ENCODE measurements at places on chromosomes 3 and 15.

DNA sequence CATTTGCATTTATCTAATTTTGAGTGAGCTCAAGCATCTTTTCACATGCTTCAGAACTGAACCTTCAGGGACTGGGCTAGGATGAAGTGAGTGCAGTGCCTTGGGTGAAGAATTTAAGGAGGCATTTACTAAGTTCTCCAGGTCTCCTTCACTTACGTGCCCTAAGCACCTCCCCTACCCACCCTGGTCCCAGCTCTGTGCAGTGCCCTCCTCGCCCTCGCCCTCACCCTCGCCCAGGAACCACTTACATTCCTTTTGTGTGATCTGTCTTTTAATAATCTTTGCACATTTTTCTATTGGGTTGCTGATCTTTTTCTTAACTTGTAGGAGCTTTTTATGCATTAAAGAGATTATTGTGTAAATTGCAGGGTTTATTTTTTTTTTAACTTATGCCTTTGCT, 322.6 kb downstream of the THSD4 start:
- DNase-seq: no peak

DNA sequence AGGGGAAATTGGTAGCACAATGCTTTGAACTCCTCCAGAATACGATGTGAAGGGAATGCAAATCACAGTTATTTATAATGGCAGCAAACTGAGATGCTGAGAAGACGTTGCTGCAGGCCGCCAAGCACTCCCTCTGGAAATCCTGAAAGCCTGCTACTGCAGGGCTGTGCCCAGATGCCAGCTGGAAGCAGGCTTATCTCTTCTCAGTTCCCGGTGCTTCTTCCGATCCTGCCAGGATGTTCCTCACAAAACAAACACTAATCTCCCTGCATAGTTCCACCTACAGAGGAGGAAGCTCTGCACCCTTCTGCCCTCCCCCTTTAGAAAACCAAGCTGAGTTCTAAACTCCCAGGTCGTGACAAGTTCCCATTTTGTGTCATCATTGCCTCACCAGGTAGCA, 201.7 kb upstream of the BCL6 start:
- DNase-seq: no peak

DNA sequence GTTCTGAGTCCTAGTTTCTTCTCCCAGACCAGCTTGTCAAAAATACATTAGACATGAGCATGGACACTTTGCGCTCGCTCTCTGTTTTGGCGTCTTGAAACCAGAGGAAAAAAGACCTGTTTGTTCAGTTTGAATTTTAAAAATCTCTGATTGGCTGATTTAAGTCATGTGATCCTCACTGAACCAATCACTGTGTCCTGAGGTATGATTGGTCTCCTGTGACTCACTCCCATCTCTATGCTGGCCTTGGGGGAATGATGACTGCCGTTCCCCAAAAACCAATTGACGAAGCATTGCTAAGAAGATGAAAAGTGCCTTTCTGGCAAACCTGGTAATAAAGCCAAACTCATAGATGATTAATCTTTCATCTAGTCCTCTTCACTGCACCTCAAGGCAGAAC, 256.5 kb downstream of the IL5RA start:
- DNase-seq: no peak

DNA sequence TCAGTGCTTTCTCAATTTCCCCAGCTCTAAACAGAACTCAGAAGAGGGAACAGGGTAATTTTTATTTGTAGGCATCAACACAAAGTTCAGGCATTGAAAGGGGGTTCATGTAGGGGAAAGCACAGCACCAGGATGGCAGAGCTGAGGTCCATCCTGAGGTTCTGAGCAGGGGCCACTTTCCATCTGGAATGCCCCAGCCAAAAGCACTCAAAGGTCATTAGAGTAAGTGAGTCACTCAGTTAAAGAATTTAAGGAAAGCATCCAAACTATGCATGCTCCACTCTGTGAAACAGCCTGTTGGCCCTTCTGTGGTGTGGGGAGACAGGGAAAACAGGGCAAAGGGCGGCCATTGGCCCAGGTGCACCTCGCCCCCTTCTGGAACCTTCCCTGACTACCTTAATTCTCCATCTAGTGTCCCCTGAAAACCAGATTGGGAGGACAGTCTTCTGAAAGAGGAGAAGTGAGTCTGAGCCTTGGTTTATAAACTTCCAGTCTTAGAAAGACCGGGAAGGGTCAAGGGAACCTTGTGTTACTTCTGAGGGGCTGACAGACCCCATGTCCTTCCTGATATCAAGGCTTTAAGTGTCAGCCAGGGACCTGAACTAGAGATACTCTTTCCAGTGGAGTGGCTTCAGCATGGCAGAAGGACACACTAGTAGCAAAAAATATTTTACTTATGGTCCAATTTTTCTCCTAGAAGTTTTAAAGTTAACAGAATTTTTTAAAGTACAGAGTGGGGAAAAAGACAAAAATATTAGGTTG, 133.3 kb downstream of the MYLK start:
- no peak for DNase-seq

- DNase-seq: no peak
These were observed 126.3 kb downstream of the TNIK start for GRCh38 chr3:171333784-171334464.

- no peak for DNase-seq
These were observed 916.2 kb upstream of the CADM2 start for GRCh38 chr3:84042399-84043106.

DNA sequence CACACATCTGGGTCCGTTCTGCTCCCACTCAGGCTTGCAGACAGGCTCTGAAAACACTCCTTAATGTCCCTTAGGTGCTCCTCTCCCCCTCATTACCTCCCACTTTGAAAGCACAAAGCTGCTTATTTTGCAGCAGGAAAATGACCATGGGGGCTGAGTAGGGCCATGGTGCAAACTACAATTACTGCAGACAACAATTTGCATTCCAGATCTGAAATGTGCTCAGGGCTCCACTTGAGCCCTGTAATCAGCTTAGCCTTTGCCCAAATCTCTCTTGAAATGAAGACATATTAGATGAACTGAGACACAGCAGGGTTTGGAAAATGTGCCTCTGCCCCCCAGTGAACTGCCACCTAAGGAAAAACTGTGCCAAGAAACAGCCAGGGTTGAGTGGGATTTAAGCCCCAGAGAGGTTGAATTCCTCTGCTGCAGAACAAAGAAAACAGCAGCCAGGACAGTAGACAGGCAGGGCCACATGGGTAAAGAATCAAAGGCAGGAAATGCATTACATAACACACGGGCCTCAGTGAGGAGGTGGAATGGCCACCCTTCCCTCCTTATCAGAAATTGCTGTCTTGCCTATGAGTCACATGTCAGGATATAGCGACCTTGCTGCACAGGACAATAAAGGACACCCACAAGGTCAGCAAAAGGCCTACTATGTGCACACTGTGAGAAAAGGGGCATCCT, 126.8 kb upstream of the ARHGEF3 start:
- DNase-seq: no peak

DNA sequence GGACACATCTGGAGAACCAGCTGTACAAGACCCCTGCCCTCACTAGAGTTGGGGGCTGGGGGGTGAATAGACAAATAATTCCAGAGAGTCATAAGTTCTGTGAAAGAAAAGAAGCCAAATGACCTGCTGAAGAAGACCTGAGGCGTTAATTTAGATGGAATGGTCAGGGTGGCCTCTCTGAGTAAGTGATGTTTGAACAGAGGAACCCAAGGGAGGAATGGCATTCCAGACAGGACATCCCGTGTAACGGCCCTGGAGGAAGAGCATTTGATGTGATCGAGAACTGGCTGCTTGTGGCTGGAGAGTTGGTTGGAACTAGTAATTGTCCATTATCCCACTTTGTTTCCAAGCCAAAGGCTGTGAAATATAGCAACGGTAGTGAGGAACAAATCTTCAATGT, 1.7 kb downstream of the NR2C2 start:
- no peak for DNase-seq

DNA sequence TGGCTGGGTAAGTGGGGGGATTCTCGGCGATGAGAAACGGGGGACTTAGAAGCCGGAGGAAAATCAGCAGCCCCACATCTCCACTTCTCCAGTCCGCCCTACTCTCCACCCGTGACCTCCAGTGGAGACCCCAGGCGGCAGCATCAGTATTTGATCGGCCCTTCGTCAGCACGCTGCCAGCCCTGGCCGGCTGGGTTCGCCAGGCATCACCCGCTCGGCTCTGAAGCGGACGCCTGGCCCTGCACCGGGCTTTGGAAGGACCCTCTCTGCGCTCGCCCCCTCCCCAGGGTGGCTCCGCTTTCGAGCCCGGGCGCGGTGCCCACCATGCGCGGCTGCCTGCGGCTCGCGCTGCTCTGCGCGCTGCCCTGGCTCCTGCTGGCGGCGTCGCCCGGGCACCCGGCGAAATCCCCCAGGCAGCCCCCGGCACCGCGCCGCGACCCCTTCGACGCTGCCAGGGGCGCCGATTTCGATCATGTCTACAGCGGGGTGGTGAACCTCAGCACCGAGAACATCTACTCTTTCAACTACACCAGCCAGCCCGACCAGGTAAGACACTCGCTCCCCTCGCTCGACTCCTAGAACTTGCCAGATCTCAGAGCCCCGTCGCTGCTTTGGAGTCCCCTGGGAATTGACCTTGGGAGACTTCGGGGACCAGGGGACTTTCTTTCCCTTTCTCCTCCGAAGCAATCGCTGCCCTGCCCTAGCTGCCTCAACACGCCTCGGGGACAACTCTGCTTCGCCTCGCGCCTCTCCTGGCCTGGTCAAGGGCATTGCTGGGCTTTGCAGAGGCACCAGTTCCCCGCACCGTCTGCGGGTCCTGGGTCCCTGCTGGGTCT, 561 bp downstream of the SIDT1 start:
- DNase-seq: peak; percentile 23

DNA sequence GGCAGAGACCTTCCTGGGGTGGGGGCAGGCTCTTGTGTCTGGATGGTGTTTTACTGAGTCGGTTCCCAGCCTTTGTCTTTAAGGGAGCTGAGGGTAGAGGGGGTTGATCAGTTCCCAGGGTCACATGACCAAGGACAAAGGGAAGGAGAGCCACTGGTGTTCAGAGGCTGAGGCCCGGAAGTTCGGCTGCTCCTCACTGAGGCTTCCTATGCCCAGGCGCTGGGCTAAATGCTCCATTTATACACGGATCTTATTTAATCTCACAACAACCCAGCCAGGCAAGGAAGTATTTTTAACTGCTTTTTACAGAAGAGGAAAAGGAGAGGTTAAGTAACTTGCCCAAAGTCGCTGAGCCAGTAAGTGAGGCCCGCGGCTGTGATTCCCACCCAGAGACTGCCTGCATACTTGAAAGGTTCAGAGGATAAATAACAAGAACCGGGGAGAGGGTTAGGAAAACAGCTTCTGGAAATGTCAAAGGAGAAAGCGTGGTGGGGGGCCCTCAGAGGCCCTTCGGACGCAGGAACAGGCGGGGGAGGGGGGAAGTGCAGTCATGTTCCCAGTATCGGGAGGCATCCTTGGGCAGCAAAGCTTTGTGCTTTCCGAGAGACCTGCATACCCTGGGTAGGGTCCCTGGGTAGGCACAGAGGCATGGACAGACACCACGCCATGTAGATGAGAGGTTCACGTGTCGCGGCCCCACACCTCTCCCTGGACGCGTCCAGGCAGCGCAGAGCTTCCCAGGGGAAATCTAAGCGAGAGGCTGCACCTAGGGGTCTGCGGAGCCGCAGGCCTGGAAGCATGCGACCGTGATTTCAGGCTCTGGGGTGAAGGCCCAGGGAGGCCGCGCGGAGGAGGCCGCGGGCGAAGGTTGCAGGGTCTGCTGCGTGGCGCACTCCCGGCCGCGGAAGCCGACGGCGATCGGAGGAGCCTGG, 21.3 kb downstream of the EPHB3 start:
- no peak for DNase-seq

GRCh38 chr15:50182219-50183013, 420 bp downstream of the SLC27A2 start:
- no peak for DNase-seq

GRCh38 chr3:121855555-121855954, 20.5 kb downstream of the EAF2 start:
- no peak for DNase-seq

GRCh38 chr3:37945807-37946530, 44.6 kb upstream of the VILL start:
- DNase-seq: no peak

GRCh38 chr3:126654571-126655383, at the start of gene TXNRD3:
TXNRD3 (minus strand) TSS chr3:126655124.
- DNase-seq: peak; percentile 40

DNA sequence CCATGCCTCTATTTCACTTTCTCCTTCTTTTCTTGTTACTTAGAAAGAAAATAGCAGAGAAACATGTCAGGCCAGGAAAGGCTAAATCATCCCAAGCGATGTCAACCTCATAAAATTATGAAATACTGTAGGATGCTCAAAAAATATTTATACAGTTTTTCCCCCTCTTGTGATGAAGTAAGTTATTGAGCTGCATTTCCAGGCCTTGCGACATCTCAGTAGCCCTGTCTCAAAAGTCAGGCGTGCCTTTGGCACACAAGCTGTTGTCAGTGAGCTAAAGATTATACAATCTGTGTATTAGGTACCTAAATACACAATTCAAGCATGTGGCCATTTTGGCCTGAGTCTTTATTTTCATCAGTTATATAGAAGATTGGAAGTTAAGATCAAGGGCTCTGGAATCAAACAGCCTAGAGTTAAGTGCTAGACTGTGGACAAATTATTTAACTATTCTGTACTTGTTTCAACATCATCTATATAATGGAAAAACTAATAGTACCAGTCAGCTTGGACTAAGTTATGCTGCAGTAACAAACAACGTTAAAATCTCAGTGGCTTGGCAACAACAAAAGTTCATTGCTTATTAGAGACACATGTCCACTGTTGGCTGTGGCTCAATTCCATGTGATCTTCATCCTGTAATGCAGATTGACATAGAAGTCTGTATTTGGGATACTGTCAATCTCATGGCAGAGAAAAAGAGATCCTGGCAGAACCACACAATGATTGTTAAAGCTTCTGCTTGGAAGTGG, 406.4 kb upstream of the PROK2 start:
- no peak for DNase-seq

DNA sequence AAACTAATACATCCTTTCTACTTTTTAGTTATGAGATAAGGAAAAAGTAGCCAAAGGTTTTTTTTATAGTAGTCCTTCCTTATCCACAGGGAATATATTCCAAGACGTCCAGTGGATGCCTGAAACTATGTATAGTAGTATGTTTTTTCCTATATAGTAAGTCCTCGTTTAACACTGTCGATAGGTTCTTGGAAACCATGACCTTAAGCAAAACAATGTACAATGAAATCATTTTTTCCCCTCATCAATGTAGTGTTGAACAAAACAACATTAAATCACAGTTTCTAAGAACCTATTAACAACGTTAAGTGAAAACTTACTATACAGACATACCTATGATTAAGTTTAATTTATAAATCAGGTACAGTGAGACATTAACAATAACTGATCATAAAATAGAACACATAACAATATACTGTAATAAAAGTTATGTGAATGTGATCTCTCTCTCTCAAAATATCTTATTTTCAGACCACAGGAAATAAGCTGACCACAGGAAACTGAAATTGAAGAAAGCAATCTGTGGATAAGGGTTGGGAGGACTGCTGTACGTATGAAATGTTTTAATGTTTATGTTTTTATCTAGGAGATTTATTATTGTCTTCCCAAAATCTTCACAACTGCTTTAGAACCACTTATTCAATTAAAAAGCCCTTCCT, 20.6 kb downstream of the COPS2 start:
- no peak for DNase-seq
